Heart right ventricle (tissue), 16 donors: ENCODE measurements at places on chromosomes 1 and 21. TPM values are rescaled to one million over a fixed set of nuclear protein-coding genes. Genes with fewer than 3 reads are reported as not detected.

Gene E2F2
- 0.28 TPM for total RNA-seq

Gene KRTAP21-2
- not detected for total RNA-seq

Gene SYCP1
- total RNA-seq, result not detected

Gene ANP32E
- total RNA-seq, result 29.6 TPM

Gene GPX7
- 4.6 TPM for total RNA-seq

Gene SLAMF9
- not detected for total RNA-seq

Gene NIBAN1
- 256 TPM for total RNA-seq

Gene EPB41
- total RNA-seq, result 25.4 TPM

GRCh38 chr1:48207536-48208075 is 14.9 kb upstream of the SLC5A9 start:
- no peak for DNase-seq

- DNase-seq, result no peak
These were observed 198.1 kb downstream of the ZZZ3 start for GRCh38 chr1:77484334-77484733.

- no peak for DNase-seq
These were observed 154.7 kb downstream of the PGBD5 start for GRCh38 chr1:230271300-230272035.

- DNase-seq, result no peak
These were observed 271.3 kb downstream of the PTBP2 start for GRCh38 chr1:96992871-96993270.

DNA sequence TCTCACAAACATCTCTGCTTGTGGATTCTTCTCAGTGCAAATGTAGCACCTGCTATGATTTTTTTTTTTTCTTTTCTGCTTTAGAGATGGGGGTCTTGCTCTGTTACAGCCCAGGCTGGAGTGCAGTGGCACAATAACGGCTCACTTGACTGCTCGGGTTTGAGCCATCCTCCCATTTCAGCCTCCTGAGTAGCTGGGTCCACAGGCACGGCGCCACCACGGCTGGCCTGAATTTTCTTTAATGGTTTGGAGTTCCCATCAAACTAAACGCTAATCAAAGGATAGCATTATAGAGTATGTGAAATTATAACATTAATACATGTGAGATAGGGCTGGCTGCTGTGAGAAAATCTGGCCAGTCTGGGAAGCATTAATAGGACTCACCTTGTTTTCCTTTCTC is 7.2 kb upstream of the PTGER3 start:
- no peak for DNase-seq

DNA sequence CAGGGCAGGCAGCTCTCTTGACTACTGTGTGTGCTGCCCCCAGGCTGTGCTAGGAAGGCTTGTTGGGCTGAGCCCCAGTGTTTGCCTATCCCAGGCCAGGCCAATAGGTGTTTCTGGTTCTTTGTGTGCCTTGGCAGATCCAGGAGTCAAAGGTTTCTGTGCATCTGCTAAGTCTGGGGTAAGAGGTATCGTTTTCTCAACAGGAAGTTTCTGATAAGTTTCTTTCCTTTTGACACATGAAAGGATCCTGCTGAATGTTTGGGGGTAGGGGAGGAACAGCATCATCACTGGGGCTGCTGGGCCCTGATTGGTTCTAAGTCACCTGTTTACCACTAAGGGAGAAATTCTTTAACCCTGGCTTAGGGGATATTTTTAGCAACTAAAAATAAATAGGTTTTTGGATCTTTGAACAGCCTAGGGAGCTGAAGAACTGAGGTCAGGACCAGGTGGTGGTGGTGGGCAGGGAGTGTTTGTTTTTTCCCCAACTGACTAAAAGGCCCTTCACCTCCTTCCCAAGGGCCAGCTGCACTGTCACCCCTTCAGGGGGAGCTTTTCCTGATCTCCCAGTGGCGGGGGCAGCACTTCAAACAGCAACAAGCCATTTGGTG is 85.1 kb downstream of the KCNN3 start:
- no peak for DNase-seq

DNA sequence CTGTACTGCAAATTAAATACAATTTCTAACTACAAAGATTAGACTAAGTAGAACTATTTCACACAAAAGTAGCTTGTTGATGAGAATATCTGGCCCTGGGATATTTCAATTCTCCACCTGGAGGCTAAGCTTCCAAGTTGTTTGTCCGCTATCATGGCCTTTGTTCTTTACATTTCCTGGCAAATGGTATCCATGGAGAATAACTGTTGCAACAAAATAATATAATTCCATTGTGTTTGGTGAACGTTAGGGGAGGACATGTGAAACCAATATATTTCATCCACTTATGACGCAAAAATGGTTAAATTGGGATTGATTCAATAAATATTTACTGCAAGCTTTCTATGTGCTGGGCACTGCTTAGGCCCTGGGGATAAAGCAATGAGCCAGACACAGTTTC is 565.4 kb downstream of the PTPRC start:
- DNase-seq, result no peak

- DNase-seq, result no peak
These were observed 14.6 kb downstream of the SLC66A1 start for GRCh38 chr1:19326748-19327065.

DNA sequence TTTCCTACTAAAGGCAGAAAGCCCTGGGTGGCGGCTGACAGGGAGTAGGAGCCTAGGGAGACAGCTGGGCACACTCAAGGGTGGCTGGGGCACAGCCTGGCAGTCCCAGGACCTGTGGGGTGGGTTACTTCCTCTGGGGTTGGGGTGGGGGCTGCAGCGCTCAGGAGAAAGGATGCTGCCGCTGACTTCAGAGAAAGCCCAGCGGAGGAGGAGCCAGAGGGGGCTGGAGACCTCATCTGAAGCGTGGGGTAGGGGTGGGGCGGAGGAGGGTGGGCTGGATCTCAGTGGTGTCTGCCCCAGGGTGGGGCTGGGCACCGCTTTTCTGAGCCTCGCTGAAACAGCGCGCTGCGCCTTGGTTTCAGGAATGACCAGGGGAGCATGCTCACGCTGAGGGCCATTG is 30.8 kb downstream of the KCNA10 start:
- DNase-seq, result no peak

DNA sequence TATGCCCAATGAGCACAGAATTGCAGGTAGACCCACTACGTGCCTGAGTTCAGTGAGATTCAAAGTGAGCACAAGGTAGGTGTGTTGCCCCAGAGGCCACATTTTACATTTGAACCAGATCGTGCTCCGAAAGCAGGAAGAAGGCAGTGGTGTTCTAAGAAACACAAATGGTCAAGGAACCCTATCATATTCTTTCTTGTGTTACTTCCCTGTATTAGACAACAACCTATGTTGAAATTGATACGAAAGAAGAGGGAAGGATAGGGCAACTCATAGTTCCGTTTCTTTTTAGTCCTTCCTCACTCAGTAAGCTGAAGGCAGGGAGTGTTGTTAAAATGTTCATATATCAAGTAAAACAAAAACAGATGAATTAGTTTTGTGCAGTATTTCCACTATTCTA is 33.9 kb downstream of the OLFML2B start:
- DNase-seq, result no peak

- no peak for DNase-seq
These were observed 23.9 kb upstream of the PBX1 start for GRCh38 chr1:164534863-164535610.

DNA sequence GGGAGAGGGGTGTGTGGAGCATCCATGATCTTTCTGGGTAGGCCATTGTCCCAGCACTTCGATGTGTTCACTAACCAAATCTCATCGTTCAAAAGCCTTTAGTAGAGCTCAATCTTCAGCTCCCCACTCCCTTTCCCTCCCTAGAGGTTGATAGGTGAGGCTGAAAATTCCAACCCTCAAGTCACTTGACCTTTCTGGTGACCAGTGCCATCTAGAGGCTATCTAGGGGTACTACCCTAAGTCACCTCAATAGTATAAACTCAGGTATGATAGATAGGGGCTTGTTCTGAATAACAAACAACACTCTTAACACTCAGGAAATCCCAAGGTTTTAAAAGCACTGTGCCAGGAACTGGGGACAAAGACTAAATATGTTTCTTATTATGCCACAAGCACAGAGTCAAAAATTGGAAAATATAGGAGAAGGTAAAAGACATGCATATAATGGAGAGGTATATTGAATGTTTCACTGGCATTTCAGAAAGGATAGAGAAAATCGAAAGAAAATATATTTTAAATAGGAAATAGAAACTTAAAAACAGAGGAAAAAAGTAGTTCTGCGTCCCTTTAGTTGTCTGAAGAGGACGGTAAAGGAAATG is 42.9 kb upstream of the CD53 start:
- no peak for DNase-seq

DNA sequence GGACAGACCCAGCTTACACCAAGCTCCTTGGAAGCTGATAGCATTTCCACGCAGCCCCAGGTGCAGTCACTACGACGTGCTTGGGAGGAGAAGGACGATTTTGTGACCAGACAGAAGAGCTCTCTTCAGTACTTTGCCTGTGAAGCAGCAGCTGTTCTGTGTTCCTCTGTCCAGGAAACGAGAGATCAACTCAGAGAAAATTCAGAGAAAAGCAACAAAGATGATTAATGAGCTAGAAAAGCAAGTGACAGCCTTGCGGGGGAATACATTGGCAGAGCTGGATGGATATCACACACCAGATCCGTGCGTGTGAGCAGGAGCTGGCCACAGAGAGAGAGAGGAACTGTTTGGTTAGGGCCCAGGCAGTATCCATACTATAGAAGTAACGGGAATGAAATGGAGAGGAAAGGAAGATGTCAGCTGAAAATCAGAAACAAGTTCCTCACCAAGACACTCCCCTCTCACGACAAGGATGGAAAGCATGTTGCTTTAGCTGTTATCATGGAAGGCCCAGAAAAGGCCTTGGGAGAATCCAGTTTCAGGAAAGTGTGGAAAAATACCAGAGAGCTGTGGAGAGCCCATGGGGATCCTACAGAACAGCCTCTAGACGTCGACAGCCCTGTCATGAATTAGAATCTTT is 106.2 kb downstream of the TOMM20 start:
- DNase-seq, result no peak

GRCh38 chr1:194917769-194918168 is 1690.5 kb downstream of the KCNT2 start:
- no peak for DNase-seq
